Frontal cortex (tissue), 4 donors: ENCODE measurements at places on chromosomes 4 and X. TPM values are rescaled to one million over a fixed set of nuclear protein-coding genes. Genes with fewer than 3 reads are reported as not detected.

GRCh38 chrX:31057291-31057690 is 14.6 kb downstream of the FTHL17 start:
- DNase-seq, result no peak

DNA sequence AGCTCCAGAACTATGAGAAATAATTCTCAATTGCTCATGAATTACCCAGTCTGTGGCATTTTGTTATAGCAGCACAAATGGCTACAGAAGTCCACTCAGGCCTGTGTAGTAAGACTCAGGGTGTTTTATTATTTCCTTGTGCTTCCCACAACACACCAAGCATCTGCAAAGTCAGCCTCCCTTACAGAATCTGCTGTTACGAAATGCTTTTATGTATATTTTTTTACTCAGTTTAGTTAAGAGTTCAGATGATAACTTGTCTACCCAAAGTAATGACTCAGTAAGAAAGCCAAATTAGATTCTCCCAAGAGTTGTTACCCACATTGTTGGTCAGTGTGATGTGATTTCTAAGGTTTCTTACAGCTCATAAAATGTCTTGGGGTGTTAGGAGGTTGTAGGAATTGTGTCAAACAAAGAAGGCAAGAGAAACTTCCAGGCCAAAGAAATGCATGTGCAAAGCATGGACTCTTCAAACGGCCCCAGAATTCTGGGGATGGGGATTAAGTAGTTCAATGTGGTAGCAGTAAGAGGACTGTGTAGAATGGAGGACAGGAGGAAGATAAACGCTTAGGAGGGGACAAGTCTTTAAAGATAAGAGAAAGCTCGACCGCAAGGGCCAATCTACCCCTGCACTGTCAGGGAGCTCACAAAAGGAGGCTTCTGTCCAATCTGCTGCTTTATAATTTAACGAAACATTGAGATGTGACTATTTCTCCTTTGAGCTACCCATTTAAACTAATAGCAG is 35.4 kb upstream of the TMEM184C start:
- DNase-seq, result no peak

DNA sequence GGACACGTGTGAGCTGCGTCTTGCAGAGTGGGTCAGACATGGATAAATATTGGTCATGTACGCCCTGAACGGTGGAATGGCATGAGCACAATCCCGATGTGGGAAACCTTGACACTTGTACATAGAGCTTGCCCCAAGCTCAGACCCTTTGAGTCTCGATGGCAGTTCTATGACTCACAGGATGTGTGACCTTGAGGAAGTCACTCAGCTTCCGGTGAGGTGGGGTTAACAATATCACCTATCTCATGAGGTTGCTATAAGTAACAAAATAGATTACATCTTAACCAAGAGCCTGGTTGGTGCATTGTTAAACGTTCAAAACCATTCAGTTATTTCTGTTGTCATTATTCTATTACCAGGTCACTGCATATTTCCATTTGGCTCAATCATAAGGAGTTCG is 109.1 kb upstream of the TBL1X start:
- no peak for DNase-seq

GRCh38 chrX:110420771-110421499 is 62.3 kb downstream of the RTL9 start:
- no peak for DNase-seq

DNA sequence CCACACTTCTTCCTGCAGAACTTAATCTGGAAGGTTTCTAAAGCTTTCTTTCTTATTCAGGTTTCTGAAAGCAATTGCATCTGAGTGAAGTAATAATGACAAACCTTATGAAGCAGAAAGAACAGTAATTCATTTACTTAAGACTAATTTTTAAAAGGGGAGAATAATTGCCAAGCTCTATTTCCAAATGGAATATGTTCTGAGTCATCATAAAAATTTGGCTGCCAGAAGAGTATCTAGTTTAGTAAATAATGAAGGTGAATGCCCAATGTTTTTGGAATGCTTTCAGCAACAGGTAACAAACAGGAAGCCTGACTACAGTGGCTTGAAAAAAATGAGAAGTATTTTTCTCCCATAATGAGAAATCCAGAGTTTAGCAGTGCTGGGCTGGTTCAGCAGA is 227.3 kb upstream of the TET2 start:
- DNase-seq, result no peak

- no peak for DNase-seq
These were observed 44.6 kb upstream of the KLHL34 start for GRCh38 chrX:21702725-21703124.

GRCh38 chr4:121656269-121656641 is 40.5 kb downstream of the ANXA5 start:
- peak; percentile 30 for DNase-seq

DNA sequence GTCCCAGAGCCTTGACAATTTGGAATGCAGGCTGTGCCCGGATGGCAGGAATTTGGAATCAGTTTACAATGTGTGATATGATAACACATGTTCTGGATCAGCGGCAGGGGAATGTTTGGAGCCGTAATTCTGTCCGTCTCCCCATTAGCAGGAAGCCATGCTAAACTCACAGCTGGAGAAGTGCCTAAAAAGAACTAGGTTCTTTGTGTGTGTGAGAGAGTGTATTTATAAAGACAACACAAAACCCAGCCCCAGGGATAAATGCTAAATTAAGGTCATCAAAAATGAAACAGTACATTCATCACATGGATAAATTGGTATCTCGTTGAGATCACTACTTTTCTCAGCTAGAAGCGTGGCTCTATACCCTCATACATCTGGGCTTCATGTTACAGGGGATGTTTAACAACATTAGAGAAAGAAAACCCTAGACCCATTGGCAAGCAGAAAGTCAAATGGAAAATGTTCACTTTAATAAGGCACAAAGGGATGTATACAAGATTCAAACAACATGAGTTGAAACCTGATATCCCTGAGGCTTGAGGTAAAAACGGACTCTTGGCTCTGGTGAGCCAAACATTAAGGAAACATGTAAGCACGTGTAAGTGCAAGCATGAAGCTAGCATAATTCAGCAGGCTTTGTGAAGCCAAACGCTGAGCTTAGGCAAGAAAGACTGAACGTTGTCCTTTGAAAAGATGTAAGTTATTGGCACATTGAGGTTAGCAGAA is 18.0 kb upstream of the TMEM131L start:
- DNase-seq, result no peak

DNA sequence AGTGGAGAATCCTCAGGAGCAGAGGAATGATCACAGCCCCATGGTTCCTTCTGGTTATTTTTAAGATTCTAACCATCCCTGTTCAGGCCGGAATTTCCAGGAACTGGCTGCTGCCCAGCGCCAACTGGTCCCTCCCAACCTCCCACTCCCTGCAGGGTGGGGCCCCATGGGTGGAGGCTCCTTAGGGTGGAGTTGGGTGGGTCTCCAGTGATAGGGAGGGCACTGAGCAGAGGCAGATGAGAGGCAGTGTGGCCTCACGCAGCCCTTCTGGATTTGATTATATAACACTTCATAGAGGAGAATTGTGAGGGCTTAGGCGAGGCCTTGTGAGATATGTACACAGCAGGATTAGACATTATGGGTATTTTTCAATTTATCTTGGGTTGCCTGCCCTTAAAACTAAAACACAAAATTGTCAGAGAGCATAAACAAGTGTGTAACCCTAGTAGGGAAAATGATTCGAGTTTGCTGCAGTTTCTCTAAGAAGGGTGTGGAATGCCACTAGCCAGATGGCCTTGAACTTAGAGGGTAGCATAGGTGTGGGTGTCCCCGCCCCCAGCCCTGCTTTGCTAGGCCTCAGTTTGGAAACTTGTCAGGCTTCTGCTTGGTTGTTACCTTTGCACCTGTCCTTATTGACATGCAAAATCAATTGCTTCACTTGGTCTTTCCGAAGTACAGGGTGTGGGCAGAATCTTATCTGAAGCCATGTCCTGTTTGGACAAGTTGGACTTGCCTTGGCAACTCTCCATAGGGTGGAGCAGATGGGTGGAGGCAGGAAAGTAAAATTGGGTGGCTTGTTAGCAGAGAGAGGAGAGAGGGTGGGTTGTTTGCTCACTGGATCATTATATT is 9.4 kb downstream of the KLF3 start:
- DNase-seq, result no peak

DNA sequence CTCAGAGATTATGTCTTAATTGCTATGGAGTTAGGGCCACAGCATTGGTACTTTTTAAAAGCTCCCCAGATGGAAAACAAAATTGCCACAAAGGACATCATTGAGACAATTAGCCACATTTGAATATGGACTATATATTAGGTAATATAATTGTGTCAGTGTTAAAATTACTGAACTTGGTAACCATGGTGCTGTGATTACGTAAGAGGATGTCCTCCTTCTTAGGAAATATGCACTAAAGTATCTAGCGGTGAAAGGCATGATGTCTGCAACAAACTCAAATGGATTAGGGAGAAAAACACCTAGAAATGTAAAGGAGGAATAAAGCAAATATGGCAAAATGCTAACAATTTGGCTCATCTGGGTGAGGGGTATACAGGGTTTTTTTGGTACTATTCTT is 89.9 kb upstream of the PAK3 start:
- DNase-seq, result no peak

DNA sequence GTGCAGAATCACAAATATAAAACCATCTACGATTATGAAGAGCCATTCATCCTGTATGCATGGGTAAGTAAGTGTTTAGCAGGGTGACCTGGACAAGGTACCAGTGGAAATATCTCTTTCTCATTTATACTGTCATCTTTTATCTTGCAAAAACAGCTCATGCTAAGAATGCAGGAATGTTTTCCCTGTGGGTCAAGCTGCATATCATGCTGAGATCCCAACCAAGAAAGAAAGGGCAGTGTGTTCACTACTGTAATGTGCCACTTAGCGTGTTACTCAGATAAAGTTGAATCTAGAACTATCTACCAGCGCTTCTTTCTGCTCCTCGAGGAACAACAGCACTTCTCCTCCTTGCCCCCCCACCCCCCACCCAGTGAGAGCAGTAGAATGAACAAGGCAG is 212.7 kb upstream of the TBL1X start:
- DNase-seq, result no peak

GRCh38 chr4:159271856-159272255 is 169.0 kb downstream of the RAPGEF2 start:
- no peak for DNase-seq

GRCh38 chrX:28966331-28966730 is 379.1 kb downstream of the IL1RAPL1 start:
- DNase-seq, result no peak

DNA sequence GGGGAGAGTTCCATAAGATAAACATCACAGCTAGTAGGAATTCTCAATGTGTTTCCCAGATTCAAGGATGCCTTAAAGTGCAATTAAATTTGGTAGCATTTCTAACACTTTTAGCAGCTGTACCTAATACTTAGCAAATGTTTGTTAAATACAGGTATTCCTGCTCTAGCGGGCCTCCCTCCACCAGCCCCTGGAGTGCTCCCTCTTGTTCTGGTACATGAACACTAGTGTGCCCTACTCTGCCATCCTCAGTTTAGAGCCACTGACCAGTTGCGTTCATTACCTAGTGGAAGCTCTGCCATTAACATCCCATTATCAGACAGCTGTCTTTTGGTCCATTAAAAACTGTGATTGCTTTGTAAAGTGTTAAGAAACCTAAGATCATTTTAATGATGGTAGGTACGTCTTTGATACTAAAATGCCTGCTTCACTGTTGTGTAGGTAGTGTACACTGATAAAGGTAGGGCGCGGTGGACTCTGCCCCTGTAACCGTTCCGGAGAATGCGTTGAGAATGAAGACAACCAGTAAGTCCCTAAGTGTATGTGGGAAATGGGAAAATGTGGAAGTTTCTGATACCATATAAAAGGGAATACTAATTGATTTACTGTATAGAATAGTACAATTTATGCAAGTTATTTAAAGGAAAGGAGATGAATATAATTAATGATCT is 21.7 kb downstream of the KIAA0232 start:
- DNase-seq, result no peak

DNA sequence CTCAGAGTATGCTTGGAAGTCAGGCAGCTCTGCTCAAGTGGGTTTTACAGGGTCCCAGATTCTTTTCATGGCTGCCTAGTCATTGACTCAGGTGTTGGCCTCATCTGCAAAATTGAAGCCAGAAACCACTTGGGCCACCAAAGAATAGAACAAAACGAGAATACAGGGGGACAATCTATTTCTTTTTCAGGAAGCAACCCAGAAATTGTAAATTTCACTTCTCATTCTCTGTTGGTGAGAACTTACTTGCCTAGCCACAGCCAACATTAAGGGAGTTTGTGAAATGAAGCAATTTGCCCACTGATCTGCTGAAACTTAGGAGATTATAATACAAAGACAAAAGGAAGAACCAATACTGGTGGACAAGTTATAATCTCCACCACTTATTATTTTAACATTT is 8.6 kb upstream of the TKTL2 start:
- no peak for DNase-seq

GRCh38 chr4:155795991-155796390 is 37.2 kb downstream of the GUCY1B1 start:
- no peak for DNase-seq

- no peak for DNase-seq
These were observed 117.6 kb upstream of the ATOH1 start for GRCh38 chr4:93710847-93711430.

- DNase-seq, result no peak
These were observed 126.9 kb downstream of the UNC5C start for GRCh38 chr4:95421869-95422268.

DNA sequence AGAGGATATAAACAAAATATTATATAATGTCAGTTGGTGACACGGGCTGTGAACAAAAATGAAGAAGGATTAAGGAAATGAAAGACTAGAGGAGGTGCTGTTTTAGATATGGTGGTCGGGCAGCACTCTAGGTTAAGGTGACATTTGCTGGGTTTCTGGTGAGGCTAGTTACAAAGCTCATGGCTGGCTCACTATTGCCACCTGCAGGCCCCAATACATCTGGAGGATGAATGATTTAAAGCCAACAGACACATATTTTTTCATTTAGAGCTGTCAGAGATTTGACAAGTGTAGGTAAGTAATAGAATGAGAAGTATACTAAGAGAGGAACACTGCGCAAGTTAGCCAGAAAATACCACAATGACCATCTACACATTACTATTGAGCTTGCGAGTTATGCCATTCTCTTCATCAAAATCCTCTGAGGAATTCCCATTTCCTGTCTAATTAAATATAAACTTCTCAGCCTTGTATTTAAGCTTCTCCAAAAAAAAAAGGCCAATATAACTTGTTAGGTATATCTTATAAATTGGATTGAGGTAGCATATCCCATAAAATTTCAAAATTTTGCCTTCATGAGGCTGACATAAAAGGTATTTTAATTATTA is 6.4 kb upstream of the FGG start:
- peak; percentile 41 for DNase-seq

The SPANXN4 gene
- not detected for total RNA-seq

The CCSER1 gene
- total RNA-seq, result 165 TPM

The WDR1 gene
- 83.2 TPM for total RNA-seq

The AWAT2 gene
- not detected for total RNA-seq

The MSN gene
- 17.9 TPM for total RNA-seq

The ITM2A gene
- 71.3 TPM for total RNA-seq

The OTC gene
- 0.41 TPM for total RNA-seq

The SLC10A6 gene
- total RNA-seq, result not detected
